ENCODE measurements at places on chromosomes 1 and 21.
A peak's percentile ranks its signal among the peaks of the same experiment; 100 is the strongest.

GRCh38 chr1:223860051-223860622 is 14.4 kb upstream of the TP53BP2 start:
- DNase-seq = no peak

DNA sequence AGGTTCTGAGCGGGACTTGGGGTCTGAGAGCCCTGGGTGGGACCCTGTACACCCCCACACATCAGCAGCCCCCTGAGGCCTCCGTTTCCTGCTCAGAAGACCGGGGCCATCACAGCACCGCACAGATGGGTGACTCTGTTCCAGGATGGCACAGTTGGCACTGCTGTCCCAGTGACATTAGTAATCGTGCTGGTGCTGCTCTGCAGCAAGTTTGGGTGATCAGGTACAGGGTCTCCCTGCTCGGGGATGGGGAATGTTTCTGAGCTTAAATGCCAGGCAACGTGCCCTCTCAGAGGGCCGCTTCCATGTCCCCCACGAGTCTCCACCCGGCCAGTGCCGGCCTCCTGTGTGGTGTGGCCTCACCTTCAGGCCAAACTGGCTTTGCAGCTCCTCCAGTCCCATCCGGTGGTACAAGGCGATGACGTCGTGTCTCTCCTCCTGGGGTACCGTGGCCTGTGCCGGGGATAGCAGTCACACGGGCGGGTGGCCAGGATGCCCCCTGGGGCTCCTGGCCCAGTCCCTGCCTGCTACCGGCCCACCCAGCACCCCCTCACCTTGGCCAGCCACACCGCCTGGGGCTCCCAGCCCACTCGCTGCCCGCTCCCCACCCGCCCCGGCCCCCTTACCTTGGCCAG is 17.1 kb downstream of the PRXL2B start:
- no peak for DNase-seq

DNA sequence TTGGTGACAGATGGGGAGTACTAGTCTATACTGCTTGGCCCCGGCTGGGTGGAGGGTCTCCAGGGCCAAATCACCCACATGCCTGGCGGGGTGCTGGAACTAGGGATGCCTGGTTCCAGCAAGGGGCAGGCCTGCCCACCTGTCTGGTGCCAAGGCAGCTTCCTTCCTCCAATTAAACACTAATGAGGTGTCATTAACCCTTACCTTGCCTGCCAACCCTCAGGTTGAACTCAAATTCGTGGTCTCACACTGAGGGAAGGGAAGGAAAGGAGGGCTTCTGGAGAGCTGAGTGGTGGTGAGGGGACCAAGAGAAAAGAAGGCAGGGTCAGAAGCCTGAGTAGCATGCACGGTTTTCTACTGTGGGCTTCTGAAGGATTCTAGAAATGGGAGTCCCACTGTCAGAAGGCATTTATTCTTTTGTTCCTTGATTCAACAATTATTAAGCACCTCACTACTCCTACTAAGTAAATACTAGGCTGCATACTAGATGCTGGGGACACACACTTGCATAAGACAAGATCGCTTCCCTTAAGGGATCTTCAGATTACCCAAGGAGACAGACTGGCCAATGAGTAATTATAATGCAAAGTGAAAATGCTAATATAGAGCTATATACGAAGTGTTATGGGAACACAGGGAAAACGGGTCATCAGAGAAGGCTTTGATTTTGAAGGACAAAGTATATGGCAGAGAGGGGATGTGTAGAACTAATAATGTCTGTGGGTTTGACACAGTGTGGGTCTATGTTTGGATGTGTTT is 5.9 kb upstream of the EFNA3 start:
- no peak for DNase-seq

GRCh38 chr1:214547747-214548146 is 3.7 kb downstream of the PTPN14 start:
- no peak for DNase-seq

DNA sequence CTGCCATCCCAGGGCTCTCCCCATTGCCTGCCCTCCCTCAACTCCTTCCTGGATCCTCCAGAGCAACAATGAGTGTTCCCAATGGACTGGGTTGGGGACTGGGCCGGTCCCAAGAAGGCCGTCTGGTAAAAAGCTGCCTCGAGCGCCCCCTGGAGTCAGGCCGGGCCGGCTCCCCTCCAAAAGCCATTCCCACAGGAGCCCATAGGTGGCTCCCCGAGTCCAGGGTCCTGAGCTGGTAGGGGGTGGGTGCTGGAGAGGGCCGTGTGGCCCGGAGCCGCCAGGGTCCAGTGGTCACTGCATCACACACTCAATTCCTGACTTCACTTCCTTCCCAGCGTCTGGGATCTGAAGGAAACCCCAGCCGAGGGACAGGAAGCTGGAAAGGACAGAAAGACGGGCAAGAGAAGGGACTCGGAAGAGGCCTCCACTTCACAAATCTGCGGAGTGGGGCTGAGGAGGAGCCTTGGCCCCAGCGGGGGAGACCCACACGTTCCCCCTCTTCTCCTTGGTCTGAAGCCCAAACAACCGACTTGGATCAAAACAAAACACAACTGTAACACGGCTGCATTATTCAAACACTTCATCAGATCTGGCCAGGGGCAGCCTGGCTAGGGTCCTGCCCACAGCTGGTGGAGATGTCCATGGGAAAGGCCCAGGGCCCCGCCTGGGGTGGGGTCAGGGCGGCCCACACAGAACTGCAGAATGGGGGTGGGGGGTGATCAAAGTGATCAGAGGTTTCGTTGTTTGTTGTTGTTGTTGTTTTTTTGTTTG is 10.9 kb upstream of the ALDH4A1 start:
- DNase-seq = peak; percentile 89

DNA sequence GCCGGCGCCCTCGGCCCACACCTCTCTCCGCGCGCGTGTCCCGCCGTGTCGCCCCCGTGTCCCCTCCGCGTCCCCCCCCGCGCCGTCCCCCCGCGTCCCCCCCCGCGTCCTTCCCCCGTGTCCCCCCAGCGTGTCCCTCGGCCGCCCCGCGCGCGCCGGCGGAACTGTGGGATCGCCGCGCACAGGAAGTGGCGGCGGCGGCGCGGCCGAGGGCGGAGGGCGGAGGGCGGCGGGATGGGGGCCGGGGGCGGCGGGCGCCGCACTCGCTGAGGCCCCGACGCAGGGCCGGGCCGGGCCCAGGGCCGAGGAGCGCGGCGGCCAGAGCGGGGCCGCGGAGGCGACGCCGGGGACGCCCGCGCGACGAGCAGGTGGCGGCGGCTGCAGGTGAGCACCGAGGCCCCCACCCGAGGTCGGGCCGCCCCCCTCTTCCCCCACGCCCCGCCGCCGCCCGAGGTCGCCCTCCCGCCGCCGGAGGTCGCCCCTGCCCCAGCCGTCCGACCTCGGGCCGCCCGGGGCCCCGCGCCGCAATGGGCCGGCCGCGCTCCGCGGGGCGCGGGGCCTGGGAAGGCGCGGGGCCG is at the start of gene AGPAT3:
AGPAT3 (plus strand) TSS at position 262 of the 578 bp plus-strand sequence. CDS start 94,459 bp downstream, outside the sequence.
- DNase-seq = no peak

Data from tibial artery (tissue), 4 donors.